ENCODE measurements at places on chromosomes 1 and 21.

DNA sequence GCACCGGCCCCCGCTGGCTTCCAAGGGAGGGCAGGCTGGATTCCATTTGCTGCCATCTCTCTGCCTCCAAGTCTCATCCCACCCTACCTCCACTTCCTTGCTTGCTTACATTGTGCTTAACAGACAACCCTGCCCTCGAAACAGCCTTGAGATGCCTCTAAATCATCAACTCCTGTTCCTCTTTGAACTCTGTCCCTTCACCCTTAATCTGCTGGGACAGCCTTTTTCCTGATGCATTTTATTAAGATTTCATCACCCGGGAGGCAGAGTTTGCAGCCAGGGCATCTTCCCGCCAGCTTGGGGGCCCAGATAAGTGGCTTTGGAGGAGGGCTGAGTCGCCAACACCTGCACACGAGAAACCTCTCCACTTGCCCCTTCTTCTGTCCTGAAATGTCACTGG, 192.5 kb downstream of the KAZN start:
- DNase-seq: no peak

DNA sequence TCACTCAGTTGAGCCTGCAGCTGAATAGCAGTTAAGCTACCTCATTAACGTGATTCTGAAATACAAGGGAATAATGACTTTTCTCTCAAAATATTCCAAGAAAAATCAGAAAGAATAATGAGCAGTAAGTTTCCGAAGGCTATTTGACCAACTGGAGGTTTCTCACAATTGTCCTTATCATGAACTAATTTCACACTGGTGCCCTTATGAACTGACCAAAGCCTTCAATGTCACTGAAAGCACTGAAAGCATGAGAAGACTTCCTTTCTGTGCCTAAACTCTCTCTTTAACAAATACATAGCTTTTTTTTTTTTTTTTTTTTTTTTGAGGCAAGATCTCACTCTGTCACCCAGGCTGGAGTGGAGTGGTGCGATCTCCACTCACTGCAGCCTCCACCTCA, 18.8 kb downstream of the EIF4G3 start:
- no peak for DNase-seq

DNA sequence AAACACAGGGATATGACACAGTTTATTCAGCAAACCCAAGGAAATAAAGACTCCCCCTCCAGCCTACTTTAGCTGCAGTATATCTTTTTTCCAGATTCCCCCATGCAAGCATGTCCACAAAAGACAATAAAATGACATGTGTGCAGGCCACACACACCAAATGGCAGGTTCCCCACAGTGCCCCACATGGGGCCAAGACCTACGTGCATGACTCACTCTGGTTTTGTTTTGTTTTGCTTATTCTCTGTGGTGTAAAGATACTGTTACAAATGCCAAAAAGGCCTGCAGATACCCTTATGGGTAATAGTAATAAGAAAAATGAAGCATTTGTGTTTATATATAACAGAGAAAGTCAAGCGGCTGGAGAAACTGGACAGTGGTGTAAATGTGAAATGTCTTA, 71.6 kb downstream of the RD3 start:
- peak; percentile 22 for DNase-seq

- no peak for DNase-seq
These were observed 3.2 kb upstream of the NBPF3 start for GRCh38 chr1:21436488-21437340.

GRCh38 chr1:53409695-53410094, 49.5 kb upstream of the DMRTB1 start:
- DNase-seq: no peak

DNA sequence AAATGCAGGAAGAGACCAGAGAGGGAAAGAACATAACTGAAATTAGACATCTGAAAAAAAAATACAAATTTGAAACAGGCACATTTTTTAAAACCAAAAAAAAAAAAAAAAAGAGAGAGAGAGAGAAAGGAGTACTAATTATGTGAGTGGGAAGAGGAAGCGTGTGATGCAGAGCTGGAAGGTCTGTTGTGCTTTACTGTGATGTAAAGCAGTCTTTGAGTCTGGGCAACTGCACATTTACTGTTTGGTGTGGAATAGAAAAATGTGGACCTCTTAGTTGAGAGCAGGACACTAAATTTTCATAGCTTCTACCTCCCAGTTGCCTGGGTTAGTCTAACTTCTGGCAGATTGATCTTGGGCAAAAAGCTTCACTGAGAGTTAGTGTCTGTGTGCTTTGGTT, 16.5 kb downstream of the LHX9 start:
- no peak for DNase-seq

- peak; percentile 85 for DNase-seq
These were observed 157.2 kb downstream of the PLA2G4A start for GRCh38 chr1:186985889-186986491.

GRCh38 chr21:25700741-25701140, 34.0 kb downstream of the ATP5PF start:
- DNase-seq: no peak

DNA sequence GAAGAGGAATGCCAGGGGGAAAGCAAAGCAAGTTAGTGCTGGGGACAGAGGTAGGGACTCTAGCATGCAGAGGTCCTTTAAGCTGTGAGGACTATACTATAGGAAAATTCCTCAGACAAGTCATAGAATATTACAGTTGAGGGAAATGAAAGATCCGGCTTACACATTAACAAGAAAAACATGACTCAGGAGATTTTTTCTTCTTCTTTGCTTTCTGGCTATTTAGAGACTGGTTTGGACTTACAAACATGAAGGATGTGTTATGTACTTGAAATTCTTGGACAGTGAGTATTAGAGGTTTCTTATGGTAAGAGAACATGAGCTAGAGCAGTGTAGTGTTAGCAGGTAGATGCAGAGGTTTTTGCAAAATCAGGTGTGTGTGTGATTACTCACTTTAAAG, 24.9 kb downstream of the USP25 start:
- DNase-seq: no peak

DNA sequence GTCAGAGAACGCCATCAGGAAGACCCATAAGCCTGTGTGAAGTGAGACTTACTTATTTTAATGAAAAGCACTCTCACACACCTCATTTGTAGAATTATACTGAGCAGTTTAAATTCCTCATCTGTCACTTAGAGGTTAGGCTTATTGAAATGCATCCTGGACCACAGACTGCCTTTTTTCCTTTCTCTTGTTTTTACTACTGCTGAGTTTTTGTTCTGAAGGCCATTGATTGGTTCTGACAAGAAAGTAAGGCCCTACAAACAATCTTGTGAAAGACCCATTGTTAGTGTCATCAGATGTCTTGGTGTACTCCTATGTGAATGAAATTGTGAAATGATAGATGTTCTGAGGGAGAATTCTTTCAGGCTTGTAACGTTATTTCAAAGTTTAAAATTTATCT, 1343.3 kb upstream of the ADGRL2 start:
- DNase-seq: no peak

GRCh38 chr1:233497679-233498078, 116.2 kb upstream of the KCNK1 start:
- DNase-seq: no peak

GRCh38 chr1:84492726-84493125, 13.5 kb upstream of the SPATA1 start:
- no peak for DNase-seq

- DNase-seq: peak; percentile 98
These were observed 801 bp upstream of the ANXA9 start for GRCh38 chr1:150981177-150981804.

GRCh38 chr1:54283635-54284385, 83.8 kb downstream of the MRPL37 start:
- no peak for DNase-seq

DNA sequence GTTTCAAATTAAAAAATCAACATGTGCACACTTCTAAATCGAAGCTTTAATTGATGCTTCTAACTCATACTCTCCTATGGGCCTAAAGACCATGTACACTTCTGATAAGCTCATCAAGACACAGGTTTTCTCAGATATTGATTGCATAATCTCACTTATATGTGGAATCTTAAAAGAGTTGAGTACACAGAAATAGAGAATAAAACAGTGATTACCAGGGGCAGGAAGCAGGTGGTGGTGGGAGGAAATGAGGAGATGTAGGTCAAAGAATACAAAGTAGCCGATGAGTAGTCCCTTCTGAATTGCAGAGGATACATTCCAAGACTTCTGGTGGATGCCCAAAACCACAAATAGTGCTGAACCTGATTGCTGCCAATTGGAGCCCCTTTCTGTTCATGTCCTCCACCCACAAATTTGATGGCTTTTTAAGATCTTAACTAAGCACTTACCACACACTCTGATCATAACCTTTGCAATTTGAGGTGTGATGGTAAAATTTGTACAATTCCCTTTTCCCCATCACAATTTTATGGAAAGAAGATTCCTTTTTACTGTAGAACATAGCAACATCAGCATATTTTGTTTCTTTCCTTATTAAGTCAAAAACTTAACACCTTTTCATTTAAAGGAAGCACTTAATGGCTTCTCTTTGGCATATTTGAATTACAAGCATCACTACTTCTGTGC, 3.3 kb upstream of the CD1B start:
- DNase-seq: no peak

- DNase-seq: no peak
These were observed 400 bp downstream of the NCF2 start for GRCh38 chr1:183589874-183590243.

GRCh38 chr1:34332996-34333395, 156.3 kb downstream of the C1orf94 start:
- DNase-seq: no peak

- no peak for DNase-seq
These were observed 19.2 kb upstream of the SLAMF1 start for GRCh38 chr1:160666079-160666442.

GRCh38 chr1:113307771-113308445, 82.4 kb upstream of the MAGI3 start:
- DNase-seq: no peak

DNA sequence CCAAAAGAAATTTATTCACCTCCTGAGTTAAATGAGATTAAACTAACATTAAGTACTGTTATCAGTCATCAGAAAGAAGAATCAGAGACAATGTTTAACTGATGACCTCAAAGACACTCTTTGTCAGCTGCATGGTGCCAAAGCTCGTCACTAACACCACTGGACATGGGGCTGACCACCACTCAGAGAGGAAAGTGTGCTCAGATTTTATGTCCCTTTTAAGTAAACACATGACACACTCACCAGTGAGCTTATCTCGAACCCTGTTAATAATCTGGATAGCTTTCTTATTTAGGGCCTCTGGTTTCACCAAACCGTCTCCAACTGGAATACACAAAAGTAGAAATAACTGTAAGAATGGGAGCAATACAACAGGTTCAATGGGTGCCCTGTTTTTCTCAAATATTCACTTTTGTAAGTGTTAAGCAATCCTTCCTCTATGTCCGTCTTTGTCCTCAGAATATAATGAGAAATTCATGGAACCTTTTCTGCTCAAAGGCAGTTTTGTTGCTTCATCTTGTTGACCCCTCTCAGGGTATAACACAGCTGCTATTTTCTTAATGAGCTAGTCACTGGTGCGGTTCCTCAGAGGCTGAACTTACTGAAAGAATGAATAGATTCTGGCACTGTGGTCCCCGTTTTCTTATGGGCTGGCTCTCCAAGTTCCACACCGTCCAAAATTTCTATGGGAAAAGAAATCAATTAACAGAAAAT, 9.5 kb upstream of the EXOSC10 start:
- DNase-seq: no peak

DNA sequence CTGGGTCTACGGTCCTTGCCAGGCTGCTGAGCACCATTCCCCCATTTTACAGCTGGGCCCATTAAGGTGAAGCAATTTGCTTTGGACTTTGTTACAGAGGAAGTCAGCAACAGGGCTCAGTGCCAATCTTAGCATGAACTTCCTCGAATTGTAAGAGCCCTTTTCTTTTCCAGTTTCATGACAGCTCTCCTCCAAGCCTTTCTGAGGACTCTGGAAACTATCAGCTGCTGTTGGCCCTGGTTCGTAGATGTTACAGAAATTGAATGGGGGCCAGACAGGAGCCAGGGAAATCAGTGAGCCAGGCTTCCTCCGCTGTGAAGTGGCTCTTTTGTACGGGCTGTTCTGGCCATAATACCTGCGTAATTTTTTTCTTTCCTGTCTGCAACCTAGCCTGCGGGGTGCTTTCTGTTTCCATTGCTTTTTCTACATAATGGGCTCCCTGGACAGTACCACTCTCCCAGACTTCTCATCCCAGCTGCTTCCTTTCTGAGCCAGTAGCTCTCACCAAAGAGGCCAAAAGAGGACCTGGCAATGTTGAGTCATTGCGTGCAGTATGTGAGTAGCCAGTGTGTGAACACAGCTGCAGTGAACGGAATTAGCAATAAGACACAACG, 386.3 kb downstream of the DISC1 start:
- DNase-seq: peak; percentile 47

DNA sequence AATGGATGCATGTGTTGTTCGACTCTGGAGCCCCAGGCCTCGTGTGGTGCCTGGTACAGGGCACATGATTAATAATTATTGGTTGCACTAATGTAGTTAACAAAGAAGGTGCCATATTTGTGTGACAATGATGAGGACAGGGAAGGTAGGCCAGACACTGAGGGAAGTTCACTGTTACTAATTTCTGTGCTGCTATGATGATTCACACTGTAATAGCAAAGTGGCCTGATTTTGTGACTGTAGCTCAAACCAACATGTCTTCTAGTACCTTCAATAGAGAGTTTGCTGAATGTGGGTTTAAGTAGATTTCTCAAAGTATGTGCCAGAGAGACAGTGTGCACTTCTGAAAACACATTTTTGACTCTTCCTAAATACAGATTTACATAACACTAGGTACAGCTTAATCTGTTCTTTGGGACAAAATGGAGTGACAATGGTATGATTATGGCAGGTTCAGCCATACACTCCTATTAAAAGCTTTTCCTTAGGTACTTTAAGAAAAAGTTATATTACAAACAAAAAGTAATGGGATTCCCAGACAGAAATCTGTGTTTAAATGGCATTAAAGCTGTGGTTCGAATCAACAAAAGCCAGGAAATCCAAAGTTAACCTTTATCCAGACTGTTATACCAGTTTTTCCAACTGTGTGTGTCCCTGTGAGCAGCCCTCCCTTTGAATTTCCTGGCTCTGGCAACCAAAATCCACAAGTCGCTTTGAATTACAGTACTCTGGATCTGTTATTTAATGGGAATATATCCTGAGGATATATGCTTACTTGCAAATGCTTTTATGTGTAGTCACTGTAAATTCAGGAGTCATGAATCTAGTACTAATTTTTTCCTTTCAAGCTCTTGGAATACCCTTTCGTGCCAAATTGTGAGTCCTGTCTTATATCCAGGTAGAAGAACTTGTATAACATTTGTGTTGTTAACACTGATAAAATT, 277.1 kb upstream of the SGIP1 start:
- DNase-seq: no peak

DNA sequence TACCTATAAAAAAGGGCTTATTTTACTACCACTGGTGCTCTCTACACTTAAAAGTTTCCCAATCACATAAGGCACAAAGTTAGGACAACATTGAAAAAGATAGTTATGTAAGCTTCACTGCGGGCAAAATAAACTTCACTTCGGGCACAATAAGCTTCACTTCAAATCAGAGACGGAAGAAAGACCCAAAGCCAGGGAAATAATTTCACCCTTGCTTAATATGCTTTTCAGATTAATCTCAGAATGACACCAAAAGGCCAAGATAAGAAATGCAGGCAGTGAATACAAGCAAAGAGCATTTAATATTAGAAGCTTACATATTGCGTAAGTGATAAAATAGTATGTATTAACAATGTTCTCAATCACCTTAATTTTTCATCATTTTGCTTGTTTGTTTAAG, 444.2 kb downstream of the SETD4 start:
- DNase-seq: peak; percentile 37

All from NCI-H1417 (cell line).